Urinary bladder (tissue), 4 donors: ENCODE measurements at places on chromosomes 2 and 18. TPM values are rescaled to one million over a fixed set of nuclear protein-coding genes. Genes with fewer than 3 reads are reported as not detected.

DNA sequence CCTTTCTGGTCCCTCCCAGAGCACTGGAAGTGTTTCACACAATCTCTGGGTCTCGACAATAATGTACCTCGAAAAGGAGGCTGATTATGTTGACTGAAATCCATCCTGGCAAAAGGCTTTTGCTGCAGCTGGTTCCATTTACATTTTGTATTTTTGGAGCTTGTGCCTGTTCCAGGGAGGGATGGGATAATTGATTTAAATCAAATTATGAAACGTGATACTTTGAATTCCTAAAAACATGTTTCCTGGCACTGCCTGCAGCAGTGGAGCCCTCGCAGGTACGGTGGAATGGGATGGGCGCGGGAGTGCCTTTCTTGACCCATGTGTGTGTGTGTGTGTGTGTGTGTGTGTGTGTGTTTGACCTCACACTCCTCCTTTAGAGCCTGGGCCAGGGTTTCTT is 455.5 kb upstream of the MEIS1 start:
- no peak for DNase-seq

- DNase-seq = no peak
These were observed 7.2 kb downstream of the SMYD1 start for GRCh38 chr2:88074854-88075292.

DNA sequence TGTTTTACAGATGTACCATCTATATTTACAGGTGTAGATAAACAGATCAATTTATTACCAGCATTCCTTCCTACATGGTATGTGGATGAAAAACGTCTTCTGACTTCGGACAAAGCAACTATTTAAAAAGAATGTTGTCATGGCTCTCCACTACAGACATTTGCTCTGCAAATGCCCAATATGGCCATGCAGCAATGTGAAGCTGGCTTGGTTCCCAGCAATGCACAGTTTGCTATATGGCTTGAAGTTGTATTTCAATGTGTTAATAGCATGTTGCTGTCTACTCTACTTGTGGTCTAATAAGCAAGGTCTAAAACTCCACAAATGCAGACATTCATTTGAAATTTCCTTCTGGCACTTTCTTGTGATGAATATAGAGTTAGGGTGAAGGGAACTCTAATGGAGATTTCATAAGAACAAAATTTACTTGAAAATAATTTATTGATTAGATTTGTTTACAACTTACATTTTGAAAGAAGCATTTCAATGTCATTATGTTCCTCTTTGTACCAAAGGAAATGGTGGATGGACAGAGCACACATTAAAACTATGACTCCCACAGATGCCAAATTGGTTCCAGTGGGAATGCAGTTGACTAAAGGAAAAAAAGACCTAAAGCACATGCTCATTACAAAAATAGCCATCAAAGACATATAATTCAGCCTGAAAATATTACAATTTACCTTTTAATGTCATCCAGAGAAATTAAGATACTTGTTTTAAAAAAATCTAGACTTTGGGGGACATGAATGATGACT is 234.0 kb downstream of the DYM start:
- no peak for DNase-seq

NFATC1 gene
- 11.3 TPM for total RNA-seq
